DMS79 treated with DMSO at 0.1 percent for 48 hours (cell line): ENCODE measurements at places on chromosomes 13 and 19.

DNA sequence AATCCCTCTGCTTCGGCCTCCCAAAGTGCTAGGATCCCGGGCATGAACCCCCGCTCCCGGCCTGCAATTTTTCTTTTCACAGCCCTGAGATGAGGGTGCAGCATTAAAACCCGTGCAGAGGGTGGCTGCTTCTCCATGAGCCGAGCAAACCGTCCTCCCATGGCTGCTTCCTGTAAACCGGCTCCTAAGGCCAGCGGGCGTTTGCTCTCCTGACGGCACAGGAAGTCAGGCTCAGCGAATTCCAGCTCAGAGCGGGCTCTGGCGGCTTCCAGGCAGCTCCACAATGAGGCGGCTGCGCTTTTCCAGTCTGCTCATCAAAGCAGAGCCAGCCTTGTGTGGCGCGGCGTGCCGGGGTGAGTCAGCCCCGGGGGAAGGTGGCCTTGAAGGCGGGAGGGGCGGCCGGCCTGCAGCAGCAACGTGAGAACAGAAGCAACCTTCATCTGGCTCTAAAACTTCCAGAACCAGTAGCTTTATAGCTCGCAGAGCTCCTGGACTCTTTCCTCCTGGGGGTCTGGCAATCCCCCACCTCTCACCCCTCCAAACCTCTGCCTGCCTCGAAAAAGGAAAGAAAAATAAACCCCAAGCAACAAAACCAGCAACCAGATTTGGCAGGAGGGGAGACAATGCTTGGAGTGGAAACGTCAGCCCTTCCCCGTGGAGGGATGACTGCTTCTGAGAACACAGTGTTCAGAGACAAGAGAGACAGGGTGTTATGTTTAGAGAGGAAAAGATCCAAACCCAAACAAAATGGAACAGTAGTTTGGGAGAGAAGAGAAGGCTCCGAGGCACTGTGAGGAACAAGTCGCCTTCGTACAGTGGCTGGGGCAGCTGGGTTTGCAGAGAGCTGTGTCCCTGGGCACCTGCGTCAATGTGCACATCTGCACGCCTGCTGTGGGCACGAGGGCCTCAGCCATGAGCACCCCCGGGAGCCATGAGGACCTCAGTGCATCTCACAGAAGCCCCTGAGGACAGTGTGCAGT, 67.8 kb downstream of the GADD45B start:
- peak; percentile 43 for DNase-seq

- no peak for DNase-seq
Observed at GRCh38 chr19:49188626-49189200, 31.1 kb downstream of the TRPM4 start.

DNA sequence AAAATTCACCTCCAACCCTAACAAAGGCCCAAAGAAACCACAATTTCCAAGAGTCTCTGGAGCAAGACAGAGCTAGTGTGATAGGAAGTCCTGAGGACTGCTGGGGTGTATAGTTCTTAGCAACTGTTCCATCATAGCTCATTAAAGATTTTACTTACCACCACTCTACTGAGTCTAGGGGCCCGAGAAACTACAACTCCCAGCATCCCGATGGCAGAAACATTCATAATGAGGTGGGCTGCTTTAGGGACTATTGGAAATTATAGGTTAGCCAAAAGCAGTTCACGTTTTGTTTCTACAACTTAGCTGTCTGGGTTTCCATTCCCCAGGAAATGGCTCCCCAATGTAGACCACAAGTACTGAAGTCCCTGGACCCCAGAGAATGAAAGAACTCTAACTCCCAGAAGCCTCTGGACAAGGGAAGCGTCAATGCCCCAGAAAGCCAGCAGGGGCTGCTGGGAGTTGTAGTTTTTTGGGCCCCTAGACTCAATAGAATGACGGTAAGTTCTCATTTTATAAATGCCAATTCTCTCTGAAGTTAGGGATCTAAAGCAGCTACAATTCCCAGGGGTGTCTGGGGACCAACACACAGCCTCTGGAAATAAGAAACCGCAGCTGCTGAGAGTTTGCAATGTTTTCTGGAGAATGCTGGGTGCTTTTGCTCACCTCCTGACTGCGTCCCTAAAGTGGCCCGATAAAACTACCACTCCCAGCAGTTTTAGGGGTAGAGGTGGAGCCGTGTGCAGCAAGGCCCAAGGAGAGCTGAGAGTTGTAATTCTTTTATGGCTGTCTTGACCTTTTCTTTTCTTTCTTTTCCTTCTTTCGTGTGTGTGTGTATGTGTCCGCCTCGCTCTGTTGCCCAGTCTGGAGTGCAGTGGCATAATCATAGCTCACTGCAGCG, 11.1 kb downstream of the FTL start:
- DNase-seq = no peak

GRCh38 chr19:38362076-38362945, 12.1 kb upstream of the PSMD8 start:
- peak; percentile 83 for DNase-seq

DNA sequence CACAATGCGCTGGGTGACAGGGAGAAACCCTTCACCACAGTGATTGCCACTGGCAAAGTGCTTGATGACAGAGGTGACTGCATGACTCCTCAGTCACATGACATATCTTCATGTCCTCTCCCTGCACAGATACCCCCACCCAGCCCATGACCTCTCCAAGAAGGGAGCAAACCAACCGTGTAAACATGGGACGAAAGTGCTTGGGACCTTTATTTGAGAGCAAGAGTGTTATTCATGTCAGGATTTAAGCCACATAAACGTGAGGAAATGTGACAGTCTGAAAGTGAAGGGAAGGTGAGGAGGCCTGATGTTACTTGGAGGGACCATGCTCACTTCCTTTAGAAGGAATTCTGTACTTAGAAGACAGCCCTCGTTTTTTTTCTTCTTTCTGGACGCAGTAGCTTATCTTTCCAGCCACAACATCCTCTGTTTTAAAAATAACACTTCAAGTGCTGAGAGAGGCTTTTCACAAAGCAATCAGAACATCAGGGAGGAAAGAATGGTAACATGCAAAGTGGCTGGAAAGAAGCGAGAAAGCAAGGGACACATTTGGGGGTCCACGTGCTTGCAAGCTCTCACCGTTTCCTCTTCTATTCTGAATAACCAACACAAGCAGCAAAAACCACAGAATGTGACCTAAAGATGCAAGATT, 35.6 kb downstream of the EPS15L1 start:
- peak; percentile 23 for DNase-seq

DNA sequence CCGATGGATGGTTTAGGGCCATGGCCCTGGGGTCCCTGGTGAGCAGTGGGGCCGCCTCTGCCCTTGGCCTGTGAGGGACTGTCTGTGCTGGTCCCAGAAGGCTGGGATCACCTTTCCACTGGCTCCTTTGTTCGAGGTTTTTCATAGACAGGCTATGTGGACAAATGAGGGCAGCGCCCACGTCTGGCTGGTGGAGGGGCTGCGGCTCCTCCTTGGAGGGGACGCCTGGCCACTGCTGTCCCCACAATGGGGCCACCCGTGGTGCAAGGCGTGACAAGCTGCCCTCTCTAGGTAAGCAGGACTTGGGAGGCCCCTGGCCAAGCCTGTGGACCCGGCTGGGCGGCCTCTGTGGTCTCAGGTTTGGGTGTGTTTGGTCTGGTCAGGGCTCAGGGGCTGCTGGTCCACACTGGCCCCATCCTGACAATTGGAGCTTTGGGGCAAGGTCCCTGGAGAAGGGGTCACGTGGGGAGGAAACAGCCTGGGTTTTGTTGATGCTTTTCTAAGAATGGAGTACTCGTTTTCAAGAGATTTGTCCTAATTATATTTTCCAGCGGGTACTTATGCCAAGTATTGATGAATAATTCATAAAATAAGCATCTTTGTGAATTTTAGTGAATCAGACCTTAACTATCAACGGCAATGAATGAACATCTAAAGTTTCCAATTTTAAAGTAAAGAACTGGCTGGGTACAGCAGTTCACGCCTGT, 33.3 kb downstream of the MCF2L start:
- peak; percentile 89 for DNase-seq

- no peak for DNase-seq
Observed at GRCh38 chr19:10690341-10690781, 10.9 kb upstream of the QTRT1 start.

DNA sequence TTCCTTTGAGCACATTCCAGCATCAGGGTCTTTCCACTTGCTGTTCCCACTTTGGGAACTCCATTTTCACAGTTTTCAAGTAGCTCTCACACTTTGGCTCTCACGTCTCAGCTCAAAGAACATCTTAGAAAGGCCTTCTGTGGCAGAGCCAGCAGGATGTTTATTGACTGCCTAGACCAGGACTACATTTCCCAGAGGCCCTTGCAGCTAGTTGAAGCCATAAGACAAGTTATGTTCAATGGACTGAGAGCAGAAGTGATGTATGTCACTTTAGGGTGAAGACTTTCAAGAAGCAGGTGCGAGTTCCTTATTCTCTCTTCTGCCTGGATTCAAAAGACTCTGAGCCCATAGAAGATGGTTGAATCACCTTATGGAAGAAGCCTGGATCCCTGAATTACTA, 4.3 kb upstream of the HAUS5 start:
- DNase-seq = no peak

- peak; percentile 9 for DNase-seq
Observed at GRCh38 chr13:33937373-33938098, 119.6 kb downstream of the RFC3 start.

DNA sequence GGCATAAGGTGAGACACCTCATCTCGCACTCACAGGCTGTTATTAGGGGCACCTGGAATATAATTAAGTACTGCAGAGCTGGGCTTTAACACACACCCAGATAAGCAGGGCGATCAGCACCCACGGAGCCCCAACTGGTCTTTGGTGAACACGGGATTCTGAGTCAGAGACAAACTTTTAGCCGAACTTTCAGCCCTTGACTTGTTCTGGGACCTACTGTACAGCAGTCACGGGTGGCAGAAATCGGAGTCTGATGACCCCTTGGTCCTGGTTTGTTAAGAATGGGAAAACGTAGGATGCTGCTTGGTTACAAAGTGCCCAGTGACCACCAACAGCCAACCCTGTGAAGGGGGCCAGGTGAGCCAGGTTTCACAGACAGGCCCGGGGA, 9.0 kb downstream of the SH3GL1 start:
- no peak for DNase-seq

- no peak for DNase-seq
Observed at GRCh38 chr19:3931041-3931440, 1.8 kb upstream of the NMRK2 start.

DNA sequence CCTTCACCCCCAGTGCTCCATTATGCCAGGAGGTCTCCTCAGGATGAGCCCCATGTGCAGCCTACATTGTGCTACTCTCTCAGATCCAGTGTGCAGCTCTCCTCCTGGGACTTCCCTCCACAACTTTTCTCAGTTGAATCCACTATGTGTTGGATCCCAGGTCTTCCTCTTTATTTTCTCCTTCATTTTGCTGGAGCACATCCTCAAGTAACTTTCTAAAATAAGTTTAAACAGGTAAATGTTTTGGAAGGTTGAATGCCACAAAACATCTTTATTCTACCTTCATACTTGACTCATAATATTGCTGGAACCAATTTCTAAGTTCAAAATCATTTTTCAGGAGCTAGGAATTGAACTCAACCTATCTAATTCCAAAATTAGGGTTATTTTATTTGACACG, 52.1 kb downstream of the C13orf46 start:
- no peak for DNase-seq

DNA sequence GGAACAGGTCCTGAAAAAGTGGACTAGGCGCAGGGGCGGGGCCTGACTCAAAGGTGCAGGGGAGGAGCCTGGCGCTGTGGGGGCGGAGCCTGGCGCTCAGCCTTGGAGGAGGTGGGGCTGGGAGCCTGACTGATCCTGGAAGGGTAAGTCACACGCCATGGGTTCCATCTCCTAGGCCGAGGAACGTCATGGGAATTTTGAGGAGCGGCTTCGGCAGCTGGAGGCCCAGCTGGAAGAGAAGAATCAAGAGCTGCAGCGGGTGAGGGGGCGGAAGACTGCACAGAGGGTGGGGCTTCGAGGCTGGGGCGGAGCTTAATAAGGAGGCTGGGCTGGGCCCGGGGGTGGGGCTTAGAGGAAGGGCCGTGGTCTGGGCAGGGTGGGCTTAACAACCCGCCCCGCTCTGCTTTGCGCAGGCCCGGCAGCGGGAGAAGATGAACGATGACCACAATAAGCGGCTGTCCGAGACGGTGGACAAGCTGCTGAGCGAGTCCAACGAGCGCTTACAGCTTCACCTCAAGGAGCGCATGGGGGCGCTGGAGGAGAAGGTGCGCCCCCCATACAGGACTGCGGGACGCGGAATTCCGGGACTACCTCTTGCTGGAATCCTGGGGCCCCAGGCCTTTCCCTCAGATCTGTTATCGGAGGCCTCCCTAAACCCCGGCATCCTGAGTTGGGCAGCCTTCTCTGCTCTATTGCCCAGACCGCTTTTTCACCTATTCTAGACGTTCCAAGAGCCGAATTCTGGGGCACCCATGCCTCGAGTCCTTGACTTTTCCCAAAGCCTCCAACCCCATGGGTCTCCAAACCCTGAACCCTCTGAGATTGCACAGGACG, 14.5 kb downstream of the PPFIA3 start:
- DNase-seq = no peak

GRCh38 chr19:50488389-50489194, 11.9 kb upstream of the GARIN5A start:
- no peak for DNase-seq

GRCh38 chr19:14414926-14415690, 4.0 kb downstream of the DDX39A start:
- no peak for DNase-seq

- DNase-seq = no peak
Observed at GRCh38 chr13:99258946-99259345, 767 bp upstream of the GPR18 start.

DNA sequence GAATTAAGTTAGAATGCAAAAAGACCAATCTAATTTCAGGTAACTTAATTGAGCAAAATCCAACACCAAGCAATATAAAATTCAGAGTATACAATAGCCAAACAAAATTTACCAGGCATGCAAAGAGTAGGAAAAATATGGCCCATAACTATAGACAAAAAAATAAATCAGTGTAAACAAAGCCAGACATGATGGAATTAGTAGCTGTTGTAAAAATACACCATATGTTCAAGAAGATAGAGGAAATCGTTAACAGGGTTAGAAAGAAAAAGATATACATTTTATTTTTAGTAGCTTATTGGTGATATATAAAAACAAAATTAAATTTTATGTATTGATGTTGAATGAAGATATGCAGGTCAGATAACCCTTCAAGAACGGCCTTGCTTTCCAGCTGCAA, 621.1 kb upstream of the MIR17HG start:
- no peak for DNase-seq

DNA sequence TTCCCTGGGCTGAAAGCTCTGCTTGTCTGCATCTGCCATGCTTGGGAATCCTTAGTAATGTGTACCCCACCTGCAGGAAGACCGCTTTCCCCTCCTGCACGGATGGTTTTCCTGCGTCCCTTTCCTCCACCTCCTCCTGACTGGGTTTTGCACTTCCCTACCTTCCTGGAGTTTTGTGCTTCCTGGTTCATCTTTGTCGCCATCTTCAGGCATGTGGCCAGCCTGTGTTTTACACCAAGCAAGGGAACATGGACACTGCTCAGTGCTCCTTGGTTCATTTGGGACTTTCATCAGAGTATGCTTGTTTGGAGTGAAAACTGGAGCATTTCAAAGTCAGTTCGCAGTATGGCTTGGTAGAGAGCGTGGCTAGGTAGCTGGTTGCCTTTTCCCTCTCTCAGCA, 30.7 kb downstream of the ERICH6B start:
- no peak for DNase-seq

DNA sequence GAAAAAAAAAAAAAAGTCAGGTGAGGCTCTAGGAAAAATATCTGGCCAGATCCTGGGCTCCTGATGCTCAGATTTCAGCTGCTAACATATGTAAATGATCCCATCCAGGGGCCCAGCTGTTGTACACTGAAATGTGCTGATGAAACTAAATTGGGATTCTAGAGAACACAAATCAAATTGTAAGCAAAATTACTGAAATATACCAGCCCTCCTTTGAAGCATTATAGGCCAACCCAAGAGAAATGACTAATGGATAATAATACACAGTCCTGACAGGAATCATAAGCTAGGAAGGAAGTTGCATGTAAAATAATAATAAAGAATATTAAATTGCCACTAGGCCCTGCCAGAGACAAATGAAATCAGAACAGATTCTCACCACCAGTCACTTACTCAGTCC, 17.8 kb downstream of the KCTD12 start:
- DNase-seq = no peak
